Tongue (tissue), 3 donors: ENCODE measurements at places on chromosomes 1 and 21.

DNA sequence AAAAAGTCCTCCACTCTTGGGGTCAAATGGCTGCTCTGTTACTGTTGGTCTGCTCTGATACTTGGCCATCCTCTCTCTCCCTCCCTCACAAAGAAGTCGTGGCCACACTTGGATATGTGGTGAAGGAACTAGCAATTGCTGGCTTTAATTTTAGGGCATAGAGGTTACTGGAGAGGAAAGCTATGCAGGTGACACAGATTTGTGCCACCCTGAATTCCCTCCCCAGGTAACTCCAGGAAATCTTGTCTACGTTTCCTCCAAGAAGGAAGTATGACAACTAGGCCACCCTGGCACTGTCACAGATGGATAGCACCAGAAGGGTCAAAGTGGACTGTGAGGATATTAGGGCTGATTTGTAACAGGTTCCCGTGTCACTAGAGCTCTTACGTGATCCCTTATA, 36.0 kb downstream of the XCL2 start:
- no peak for DNase-seq

DNA sequence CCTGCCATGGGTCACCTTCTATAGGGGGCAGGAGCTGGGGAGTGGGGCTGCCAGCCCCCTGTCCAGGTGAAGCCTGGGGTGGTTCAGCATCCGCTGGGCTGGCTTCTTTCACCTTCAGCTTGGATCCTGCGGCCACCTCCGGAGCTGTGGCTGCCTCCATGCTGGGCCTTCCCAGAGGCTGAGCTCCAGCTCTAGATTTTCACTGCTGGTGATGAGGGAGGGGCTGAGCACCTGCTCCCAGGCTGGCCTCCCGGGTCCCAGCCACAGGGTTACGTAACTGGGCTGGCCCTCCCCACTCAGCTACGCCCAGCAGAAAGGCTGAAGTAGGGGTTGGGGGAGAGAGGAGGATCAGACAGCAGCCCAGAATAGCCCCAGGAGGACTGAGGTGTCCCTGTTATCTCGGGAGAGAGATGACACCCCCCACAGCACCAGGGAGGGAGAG, at the start of gene MYBPHL:
TSS of gene MYBPHL (minus strand) at position 180 of the 442 bp plus-strand sequence. CDS start at position 160, 20 bp downstream.
- no peak for DNase-seq

DNA sequence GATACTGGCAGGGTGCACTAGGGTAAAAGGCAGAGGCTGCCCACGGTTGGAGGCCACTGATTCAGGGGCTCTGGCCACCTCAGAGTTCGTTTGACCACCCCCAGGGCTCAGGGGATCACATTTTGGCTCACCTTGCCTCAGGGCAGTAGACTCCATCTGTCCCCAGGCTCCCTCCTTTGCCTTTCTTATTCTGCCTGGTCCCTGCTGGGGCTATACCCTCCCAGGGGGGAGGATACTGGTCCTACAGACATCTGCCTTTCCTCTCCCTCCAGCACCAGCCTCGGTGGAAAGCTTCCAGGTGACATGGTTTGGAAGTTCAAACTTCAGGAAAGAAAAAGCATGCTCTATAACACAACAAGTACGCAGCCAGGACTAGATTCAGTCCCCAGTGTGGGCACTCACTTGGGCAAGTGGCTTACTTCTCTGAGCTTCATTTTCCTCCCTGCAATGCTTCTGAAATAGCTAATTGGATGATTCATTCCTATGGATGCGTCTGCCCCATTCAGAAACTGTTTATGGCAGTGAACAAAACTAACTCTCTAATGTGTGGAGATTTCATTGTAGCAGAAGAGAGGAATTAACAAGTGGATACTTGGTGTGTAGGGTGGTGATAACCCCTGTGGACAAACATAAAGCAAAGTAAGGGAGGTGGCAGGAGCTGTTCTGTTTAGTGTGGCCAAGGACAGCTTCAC, 154.8 kb downstream of the TRABD2B start:
- no peak for DNase-seq

GRCh38 chr1:107879927-107880326, 85.1 kb downstream of the VAV3 start:
- no peak for DNase-seq

DNA sequence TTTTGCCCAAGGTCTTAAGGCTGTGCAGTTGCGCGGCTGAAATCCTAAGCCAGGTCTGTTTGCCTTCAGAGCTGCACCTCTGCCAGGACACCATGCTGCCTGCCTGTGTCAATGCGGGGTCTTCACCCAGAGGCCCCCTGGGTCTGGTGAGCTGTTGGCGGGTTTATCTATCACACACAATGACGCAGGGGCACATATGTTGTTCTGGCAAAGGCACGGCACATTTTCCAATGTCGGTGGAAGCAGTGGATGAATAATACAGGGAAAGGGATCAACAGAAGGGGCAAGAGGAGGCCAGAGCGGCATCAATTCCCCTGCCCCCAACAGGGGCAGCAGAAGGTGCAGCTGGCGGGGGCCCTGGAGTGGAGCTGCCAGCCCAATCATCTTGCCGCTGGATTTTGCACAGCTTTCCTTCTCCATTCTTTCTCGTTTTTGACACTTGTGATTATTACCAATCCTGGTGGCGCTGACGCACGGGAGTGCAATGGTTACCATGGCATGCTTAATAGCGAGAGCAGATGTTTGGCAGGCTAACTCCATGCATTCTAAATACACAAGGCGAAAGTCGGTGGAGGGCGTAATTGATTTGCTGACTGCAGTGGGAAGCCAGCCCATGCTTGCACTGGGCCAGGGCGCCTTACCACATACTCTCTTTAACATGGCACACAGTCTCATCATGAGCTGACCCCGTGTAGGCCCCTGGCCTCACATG, 45.8 kb upstream of the CYP2J2 start:
- peak; percentile 91 for DNase-seq

GRCh38 chr1:231139125-231139649, 22.7 kb upstream of the TRIM67 start:
- peak; percentile 69 for DNase-seq

DNA sequence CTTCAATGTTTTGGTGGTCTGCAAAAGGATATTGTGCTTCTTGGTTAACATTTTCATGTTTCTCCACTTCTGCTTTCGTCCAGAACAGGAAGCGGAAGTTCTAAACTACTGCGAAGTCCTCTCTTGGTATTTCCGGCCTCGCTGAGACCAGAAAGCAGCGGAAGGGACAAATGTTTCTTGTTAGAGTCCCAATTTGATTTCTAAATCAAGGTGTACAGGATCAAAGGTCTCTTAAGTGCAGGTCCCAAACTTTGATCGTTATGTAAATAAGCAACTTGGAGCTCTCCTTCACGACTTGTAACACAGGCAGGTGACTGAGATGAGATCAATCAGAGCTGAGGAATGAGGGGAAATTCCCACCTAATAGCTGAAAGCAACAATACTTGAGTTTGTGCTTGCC, 40.1 kb upstream of the HMCN1 start:
- DNase-seq: peak; percentile 23

DNA sequence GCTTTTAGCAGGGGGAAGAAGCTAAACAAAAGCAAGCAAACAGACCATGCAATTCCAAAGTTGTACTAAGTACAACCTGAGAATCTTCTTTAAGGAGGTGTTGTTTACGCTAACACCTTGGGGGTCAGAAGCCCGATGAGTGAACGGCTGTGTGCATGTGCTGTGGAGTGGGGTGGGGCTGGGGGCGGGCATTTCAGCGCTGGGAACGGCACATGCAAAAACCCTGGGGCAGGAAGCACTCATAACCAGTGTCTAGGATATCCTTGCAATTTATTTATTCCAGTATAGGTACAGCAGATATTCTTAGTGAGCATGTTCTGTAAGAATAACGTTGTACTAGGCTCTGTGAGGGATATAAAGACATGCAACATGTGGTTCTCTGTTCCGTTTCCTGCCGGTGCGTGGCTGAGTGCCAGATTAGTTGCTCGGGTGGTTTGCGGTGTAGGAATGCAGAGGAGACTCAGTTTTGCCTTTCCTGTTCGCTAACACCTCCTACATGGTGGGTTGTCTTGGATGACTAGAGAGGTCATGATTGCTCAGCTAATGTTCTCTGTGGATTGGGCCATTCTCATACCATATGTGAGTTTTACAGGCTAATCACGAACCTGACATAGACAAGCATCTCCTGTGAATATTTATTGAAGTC, 3.7 kb downstream of the FASLG start:
- DNase-seq: no peak

DNA sequence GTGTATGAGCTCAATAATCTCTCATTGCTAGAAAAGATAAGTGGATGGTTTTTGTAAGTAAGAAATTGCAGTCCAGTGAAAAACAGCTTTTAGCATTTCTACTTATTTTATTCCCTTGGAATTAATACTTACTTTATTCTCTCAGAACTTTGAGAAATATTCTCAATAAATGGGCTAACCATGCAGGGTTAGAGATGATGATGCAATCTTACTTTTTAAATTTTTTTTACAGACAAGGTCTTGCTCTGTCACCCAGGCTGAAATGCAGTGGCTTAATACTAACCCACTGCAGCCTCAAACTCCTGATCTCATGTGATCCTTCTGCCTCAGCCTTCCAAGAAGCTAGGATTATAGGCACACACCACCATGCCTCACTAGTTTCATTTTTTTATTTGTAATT, 440.8 kb upstream of the ZP4 start:
- DNase-seq: no peak

DNA sequence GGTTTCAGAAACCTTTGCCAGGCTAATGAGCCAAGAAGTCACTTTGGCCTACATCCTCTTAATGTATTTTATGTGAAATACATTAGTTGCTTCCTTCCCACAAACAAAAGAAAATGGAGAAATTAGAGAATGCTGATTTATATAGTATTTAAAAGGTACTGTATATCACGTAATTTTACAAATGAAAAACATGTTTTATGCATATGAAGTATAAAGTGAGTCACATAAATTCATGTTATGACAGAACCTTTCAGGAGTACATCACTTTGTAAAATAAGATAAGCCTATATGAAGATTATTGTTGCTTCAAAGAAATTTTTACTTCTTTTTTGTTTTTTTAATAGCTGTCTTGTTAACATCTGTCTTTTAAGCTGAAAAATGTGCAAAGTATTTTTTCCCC, 4.6 kb downstream of the DR1 start:
- no peak for DNase-seq

- no peak for DNase-seq
These were observed 20.4 kb downstream of the PCNT start for GRCh38 chr21:46344219-46344915.

DNA sequence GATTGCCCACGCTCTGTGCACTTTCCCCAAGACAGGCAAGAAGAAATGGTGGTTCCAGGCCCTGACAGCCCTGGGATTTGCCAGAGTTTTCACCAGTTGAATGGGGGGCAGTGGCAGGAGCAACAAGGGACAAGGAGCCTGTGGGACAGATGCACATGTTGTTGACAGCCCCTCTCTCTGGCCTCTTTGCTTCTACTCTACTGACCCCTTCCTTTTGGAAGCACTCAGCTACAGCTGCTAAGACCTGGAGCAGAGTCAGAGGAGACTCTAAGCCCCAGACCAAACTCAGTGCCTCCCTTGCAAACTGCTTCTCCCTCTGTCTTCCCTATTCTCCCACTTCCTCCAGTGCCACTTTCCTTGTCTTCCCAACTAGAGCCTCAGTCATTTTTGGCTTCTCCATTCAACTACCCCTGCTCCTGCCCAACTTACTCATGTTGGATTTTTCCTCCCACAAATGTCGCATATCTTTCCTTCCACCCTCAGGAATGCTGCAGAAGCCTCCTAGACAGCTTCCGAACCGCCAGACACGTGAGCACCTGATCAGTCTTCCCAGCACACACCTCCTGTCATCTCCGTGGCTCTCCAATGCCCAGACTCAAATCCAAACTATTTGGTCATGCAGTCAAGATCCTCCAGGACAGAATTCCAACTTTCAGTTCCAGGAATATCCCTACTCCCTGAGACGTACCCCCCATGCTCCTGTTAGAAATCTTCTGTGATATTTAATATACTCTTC, 9.1 kb downstream of the INKA2 start:
- peak; percentile 87 for DNase-seq

GRCh38 chr21:15022608-15023261, 42.1 kb downstream of the NRIP1 start:
- DNase-seq: no peak

GRCh38 chr21:45640888-45641479, 2.5 kb upstream of the PCBP3 start:
- DNase-seq: peak; percentile 48

DNA sequence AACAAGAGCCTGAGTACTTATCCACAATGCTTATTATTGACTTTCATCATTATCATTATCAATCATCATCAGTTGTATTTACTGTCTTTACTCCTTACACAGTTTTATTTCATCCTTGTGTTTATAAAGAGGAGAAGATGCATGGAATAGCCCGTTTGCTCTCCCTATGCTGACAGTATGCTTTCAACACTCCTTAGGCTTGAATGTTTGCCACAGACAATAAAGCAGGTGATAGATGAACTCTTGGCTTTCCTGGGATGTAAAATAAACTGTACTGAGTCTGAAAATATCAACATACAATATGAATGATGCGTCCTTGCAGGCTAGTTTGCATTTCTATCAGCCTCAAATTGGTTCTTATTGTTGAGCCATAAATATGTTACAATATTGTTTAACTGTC, 891.8 kb upstream of the NCAM2 start:
- DNase-seq: peak; percentile 37

DNA sequence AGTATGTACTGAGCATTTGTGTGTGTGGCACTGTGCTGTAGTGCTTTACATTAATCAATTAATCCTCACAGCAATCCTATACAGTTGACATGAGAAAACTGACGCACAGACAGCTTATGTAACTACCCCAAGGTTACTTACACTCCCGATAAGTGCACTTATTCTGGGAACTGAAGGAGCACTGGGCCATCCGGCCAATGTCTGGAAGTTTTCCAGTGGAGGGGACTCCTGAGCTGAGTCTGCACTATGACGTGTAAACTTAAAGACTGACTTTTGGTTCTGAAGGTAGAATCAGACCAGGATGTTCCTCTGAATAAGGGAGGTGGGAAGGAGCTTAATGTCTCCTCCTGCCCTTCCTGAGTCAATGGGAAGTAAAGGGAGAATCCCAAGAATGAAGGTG, 12.2 kb downstream of the TRABD2B start:
- DNase-seq: no peak
